ENCODE measurements at places on chromosomes 7 and 10.

DNA sequence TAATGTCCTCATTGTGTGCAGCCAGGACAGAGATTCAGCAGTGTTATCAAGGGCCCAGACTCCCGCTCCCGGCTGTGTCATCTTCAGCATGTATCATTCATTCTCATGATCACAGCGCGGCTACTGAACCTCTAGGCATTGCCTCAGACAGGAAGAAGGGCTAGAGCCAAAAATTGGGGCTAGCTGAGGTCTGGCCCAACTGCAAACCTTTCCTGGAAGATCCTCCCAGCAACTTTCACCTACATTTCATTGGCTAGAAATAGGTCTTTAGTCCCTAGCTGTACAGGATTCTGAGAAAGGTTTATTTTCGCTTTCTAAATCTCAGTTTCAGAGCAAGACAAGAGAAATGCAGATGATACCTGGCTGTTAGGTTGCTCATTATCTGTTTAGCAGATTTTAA, 81.9 kb downstream of the CREM start:
- no peak for DNase-seq

DNA sequence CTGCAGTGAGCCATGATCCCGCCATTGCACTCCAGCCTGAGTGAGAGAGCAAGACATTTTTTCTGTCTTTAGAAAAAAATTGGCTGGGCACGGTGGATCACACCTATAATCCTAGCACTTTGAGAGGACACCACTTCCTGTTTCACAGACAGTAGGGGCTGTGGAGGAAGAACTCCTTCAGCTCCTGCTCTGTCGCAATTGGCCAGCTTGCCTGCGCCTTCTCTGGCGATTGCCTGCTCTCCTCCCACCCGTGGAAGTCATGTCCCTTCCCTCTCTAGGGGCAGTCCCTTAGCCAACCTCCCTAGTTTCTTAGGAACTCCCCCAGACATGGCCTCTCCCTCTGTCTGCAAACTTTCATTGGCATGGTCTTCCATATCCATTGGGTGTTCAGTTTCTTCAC, 8.7 kb downstream of the PDSS1 start:
- no peak for DNase-seq

DNA sequence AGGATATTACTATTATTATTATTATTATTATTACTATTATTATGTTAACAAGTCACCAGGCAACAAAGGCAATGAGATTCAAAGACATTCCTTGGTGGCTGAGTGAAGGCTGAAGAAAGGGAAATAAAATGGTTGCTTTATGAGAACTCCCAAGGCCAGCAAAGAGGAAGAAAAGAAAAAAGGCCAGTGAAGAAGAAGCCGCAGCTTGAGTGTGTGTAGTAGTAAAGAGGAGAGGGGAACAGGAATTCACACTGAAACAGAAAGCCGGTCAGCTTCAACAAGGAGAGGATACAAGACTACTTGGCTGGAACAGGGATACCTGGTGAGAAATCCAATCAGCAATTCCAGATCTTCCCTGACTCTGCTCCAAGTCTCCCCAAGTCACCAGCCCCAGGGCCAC, 42.4 kb downstream of the PLXNA4 start:
- DNase-seq: no peak

GRCh38 chr7:157863906-157864810, 527.4 kb downstream of the DNAJB6 start:
- no peak for DNase-seq

DNA sequence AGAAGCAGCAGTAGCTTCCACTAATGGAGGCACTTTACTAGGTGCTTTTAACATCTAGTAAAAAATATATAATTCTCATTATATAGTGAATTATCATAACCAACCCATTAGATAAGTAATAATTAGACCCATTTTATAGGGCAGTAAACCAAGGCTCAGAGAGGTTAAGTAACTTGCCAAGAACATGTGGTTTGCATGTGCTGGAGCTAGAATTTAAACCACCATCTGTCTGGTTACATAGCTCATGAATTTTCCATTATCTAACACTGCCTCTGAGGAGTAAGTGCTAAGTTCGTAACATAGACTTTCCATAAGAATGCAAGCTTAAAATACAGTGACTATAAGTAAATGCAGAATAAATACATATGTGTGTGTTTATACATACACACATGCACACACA, 41.9 kb downstream of the CREB3L2 start:
- no peak for DNase-seq

GRCh38 chr7:24978843-24979469, 1.0 kb downstream of the OSBPL3 start:
- no peak for DNase-seq

GRCh38 chr7:134962270-134962780, 24.0 kb upstream of the AGBL3 start:
- DNase-seq: no peak

DNA sequence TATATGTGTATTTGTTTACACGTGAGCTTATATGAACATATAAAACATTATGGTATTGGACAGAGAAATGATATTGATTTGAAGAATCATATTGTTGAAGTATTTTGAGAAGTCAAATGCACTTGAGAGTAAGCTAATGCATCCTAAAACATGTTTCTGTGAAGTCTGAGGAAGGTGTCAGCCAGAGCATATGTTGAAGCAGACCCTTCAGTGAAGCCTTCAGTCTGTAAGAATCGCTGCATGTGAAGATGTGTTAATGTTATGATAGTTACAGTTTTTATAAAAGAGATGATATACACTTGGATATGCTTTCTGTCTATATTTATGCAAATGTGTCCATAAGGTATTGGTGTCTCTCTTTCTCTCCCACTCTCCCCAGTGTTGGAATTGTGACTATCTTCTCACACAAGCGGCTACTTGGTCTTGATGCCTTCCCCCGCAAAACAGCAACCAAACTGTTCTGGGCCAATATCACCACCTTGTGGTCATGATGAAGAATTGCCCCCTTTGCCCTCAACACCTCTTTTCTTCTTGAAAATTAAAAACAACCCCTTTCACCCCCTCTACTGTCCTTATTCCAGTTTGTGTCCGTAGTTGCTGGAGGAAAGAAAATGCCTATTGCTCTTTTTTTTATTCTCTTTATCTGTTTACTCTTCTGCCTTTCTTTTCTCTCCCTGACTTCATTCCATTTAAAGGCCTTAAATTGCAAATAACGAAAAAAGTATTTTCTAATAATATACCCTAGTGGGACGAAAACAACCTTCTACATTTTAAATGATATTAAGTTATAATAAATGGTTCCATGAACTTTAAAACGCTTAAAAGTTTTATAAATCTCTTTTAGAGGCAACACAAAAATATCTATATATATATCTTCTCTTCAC, 64.9 kb downstream of the IKZF1 start:
- DNase-seq: no peak

- no peak for DNase-seq
These were observed at the start of gene EN2 for GRCh38 chr7:155458111-155458877. Gene EN2 (plus strand): TSS chr7:155458129. CDS start chr7:155458378, 249 bp downstream.

DNA sequence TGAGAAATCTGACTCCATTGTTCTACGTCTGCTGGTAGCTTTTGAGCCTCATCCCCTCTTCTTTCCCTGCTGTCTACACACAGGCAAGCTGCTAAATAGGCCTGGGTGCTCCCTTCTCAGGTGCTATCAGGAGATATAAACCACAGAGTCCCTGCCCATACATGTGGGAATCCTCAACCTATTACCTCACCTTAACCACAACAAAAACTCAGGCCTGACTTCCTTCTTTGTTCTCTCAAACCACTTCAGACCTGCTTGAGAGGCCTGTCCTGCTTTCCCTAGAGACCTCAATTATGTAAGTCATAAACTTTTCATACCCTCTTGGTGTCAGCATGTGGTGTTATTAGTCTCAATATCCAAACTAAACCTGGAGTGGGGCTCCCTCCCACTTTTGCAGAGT, 75.0 kb upstream of the MAGI2 start:
- no peak for DNase-seq

GRCh38 chr7:140390466-140391190, 7.7 kb downstream of the SLC37A3 start:
- no peak for DNase-seq

DNA sequence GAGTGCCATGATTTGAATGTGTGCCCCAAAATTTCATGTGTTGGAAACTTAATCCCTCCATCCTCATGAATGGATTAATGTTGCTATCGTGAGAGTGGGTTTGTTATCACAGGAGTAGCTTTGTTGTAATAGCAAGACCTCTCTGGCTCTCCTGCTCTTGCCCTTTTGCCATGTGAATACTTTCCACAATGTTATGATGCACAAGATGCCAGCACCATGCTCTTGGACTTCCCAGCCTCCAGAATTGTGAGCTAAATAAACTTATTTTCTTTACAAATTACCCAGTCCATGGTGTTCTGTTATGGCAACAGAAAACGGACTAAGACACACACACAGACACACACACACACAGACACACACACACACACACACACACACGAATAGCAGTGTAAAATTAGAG, 51.3 kb upstream of the TM9SF3 start:
- no peak for DNase-seq

DNA sequence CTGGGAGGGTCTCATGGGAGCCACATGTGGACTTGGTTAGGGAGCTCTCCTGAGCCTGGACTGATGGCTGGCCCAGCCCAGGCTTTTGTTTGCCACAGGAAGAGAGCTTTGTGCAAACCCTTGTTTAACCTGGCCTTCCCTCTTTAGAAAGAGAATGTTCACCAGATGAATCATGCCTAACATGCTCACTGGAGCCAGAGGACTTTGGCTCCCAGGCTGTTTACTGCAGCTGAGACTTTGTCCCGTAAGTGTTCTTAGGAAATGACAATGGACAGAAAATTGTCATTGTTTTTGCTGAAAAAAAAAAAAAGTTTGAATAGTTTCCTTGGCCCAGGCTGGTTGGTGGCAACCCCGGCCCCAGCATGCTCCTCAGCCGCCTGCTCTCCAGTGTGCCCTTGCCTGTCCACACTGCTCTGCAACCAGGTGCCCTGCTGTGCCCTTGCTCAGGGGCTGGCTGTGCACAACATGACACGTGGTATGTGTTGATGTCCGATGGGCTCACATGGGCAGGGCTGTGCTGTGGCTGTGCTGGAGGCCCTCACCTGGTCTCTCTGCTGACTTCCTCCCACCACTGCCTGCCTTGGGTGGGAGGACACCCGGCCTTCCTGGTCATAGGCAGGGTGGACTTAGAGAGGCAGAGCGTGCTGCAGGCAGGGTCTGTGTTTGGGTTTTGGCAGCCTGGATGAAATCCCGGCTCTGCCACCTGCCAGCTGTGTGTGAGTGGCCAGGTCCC, 215.3 kb upstream of the ZNF32 start:
- no peak for DNase-seq

GRCh38 chr7:25222666-25223065, 5.6 kb downstream of the NPVF start:
- no peak for DNase-seq

GRCh38 chr10:84008878-84009277, 130.4 kb upstream of the GHITM start:
- no peak for DNase-seq

- DNase-seq: no peak
These were observed 21.4 kb downstream of the KCNK18 start for GRCh38 chr10:117218654-117219053.

DNA sequence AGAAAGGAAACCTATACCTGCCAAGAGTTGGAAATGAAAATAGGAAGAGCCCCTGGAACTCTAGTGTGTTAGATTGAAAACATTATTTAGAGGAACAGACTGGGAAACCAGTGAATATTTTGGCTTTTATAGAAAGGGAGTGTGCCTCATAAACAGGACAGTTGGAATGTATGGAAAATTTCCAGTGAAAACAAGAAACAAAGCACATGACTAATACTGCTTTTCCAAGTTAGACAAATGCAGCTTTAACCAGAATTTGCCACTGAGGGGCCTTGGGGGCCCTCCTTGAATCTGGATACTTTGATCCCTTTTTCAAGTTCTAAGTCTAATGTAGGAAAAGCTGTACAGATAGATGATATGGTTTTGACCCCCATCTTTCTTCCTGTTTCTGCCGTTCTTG, 21.2 kb downstream of the ITGB8 start:
- no peak for DNase-seq

Data from esophagus squamous epithelium (tissue), 5 donors.